ENCODE measurements at places on chromosomes 2 and 18.

DNA sequence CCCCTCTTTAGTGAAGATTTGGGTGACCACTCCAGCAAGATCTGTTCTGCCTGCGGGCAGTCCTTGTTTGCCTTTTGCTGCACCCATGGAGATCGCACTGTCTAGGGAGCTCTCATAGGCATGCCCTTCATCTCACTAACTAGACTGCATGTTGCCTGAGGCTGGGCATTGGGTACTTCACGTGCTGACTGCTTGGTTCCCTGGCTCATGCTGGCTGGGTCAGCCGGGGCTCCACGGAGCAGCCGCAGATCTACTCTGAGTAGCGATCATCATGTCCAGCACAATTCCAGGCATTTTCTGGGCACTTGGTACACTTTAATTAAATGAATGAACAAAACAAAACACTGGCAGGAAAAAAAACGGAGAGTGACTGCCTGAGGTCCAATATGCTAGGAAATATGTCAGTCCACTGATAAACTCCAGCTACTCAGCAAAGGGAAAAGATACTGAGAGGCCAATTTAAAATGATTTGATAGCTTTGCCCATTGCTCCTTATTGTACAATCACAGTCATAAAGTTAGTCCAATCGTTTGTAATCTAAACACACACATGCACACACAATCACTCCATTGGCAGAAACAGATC lies 220.3 kb downstream of the C1D start:
- DNase-seq = no peak

DNA sequence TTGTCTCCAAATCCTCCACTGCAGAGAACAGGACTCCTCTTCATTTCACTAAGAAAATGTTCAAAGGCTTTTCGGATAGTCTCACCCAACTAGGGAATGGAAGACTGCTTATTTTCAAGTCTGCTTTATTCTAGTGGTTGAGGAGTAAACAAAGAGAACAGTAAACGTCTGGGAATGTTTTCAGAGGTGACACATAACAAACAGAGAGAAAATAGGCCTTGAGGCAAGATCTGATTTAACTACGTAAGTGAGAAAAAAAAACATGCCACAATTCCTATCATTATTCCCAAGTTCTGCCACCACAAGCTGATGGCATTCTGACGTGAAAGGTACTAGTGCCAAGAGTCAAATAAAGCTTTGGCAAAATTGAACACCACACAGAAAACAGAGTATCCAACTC lies 16.7 kb upstream of the WIPF1 start:
- DNase-seq = no peak

- DNase-seq = peak; percentile 20
These were observed 14.5 kb downstream of the EPC2 start for GRCh38 chr2:148658807-148659722.

GRCh38 chr2:241148239-241148638 lies 1.0 kb downstream of the PASK start:
- no peak for DNase-seq

- DNase-seq = peak; percentile 1
These were observed 285.6 kb downstream of the AGAP1 start for GRCh38 chr2:235779444-235779896.

DNA sequence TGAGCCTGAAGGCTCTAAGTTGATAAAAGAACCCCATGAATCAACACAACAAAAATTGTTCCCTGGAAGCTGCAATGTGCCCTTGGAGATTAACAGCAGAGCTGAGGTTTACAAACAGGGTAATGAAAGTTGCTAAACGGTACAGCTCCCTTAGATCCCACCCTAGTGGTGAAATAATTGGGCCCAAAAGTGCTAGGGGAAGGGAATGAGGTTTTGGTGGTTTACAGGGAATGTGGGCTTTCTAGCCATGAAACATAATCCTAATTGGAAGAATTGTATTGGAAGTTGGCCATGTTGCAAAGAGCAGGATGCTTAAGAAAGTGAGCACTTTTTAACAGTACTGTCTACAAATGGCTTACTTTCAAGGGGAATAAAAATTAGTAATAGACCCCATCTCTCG lies 180.2 kb upstream of the SMIM21 start:
- DNase-seq = no peak

Measured in Kasumi-1 (cell line).